ENCODE measurements at places on chromosomes 3 and 15.

- DNase-seq, result no peak
Measured at GRCh38 chr3:195227871-195228270, 43.1 kb downstream of the XXYLT1 start.

DNA sequence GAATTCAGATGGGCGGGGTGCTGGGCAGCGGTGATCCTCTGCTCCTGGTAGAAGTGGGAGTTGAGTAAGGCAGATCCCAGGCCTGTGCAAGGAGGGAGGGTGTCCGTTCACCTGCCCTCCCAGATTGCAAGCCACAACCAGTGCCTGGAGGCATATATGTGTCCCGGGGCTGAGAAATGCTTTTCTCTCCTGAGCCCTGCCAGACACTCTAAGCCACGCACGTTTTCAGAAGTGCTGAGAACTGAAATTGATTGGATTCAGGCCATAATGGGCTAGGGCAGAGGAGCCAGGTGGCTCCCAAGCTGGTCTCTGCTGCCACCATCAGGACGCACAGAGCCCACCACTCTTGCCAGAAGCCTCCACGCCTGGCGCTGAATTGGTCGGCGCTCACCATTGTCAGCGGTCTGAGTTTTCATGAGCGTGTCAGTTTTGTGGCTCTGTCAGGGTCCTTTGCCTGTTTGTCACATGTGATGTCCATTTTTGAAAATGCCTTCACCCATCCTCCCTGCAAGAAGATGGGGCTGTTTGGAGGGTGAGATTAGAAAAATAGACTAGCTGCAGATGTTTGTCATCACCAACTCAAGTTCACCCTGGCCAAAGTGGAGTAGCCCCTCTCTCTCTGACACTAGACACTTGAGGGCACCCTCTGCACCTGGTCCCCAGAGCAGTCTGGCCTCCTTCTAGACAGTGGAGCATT is 15.4 kb upstream of the BFSP2 start:
- DNase-seq, result peak; percentile 26

GRCh38 chr3:144553301-144553700 is 581.7 kb downstream of the DIPK2A start:
- no peak for DNase-seq

GRCh38 chr15:81945014-81945615 is 100.7 kb downstream of the MEX3B start:
- no peak for DNase-seq

GRCh38 chr15:100948430-100948762 is 29.2 kb downstream of the LRRK1 start:
- no peak for DNase-seq

- DNase-seq, result no peak
Measured at GRCh38 chr3:31550452-31551251, 17.9 kb downstream of the STT3B start.

- no peak for DNase-seq
Measured at GRCh38 chr3:17342119-17342518, 400.3 kb downstream of the TBC1D5 start.

DNA sequence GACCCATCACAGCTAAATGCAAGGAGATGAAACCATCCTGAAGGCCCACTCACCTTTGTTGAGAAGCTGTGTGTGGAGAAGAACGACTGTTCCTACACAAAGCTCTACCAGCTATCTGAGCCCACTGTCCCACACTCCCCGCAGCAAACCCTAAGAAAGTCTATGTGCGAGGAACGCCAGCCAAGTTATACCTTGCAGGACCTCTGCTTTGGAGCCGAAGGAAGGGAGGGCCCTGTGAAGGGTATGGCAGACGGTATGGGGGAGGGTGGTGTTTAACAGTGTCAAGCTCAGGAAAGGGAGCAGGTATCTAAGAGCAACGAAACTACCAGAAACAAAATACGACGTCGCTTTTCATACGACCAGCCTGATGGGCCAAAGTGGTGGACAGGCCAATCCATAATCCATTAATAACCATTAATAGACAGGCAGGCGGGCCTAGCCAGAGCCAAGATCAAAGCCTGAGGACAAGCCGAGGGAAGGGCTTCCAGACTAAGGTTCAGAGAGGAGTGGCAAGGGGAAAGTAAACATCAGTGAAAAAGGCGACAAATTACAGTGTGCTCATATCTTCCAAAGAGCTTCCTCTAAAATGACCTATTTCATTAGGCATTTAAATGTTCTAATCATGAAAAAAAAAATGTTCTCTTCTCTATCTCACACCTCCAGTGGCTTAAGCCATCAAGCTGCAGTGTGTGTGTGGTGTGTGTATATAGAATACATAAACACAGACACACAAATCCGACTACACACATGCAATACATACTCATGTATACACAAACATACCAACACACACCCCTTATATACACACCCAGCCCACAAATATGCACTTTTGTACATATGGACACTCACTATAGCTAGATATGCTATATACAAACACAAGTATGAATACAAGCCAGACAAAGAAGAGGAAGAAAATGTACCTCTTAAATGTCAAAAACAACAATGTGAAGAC is 43.9 kb downstream of the PTPN23 start:
- DNase-seq, result no peak

All from anterior cingulate cortex (tissue), 58 donors.